Psoas muscle (tissue), 8 donors: ENCODE measurements at places on chromosomes 7 and 10. TPM values are rescaled to one million over a fixed set of nuclear protein-coding genes. Genes with fewer than 3 reads are reported as not detected.

DNA sequence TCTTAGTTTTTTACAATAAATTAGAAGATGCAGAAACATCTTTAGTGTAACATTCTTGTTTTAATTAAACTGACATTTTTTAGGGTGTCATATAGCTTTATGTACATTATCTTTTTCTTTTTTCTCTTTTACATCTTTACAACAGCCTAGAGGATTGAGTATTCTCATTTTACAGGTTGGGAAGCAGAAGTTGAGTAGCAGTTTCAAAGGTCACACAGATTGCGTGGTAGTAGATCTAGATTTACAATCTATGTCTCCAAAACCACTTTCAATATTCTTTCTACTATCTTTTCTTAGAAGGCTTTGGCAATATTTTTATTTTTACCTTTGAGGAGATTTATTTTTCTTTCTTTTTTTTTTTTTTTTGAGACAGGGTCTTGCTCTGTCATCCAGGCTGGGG, 18.7 kb upstream of the MCU start:
- DNase-seq: no peak

DNA sequence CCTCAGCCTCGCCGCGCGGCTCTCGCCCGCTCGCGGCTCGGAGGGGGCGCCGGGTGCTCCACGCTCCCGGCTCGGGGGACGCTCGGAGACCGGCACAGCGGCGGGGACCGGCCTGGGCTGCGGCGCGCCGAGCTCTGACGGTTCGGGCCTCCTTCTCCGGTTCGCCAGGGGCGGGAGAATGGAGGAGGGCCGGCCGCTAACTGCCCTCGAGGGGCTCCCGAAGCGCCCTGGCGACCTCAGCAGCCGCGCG, 232 bp upstream of the GRID1 start:
- DNase-seq: no peak

SFTPA1 gene
- 0.39 TPM for polyA plus RNA-seq

- no peak for DNase-seq
Observed at GRCh38 chr10:33800545-33800944, 466.1 kb upstream of the NRP1 start.

DNA sequence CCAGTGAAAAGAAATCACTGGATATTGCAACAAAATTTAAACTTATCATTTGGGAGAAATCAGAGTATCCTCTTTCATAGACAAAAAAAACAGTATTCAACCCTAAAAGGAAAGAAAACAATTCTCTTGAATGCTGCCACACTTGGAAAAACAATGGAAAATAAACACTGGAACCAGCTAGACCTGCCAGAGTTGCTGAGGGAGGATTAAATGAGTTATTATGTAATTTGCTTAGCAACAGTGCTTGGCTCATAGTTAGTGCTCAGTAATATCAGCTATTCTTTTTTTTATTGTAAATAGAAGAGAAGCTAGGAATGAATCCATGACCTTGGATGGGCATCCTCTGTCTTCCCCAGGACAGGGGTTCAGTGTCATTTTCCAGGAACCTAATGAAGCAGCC, 11.0 kb upstream of the ZNF273 start:
- no peak for DNase-seq

- DNase-seq: peak; percentile 80
Observed at GRCh38 chr7:38630720-38631673, at the start of gene AMPH. AMPH (minus strand) TSS chr7:38631373; CDS start chr7:38631351, 22 bp downstream.

C7orf57 gene
- polyA plus RNA-seq: 0.01 TPM
